ENCODE measurements at places on chromosomes 13 and 19.

GRCh38 chr13:106573868-106574267 lies 5.9 kb upstream of the ARGLU1 start:
- peak; percentile 46 for DNase-seq

- DNase-seq = no peak
Observed at GRCh38 chr13:32415019-32415418, 12.9 kb downstream of the N4BP2L1 start.

GRCh38 chr13:111952032-111952431 lies 114.9 kb upstream of the SOX1 start:
- no peak for DNase-seq

- no peak for DNase-seq
Observed at GRCh38 chr13:50867637-50867945, 24.1 kb upstream of the DLEU7 start.

DNA sequence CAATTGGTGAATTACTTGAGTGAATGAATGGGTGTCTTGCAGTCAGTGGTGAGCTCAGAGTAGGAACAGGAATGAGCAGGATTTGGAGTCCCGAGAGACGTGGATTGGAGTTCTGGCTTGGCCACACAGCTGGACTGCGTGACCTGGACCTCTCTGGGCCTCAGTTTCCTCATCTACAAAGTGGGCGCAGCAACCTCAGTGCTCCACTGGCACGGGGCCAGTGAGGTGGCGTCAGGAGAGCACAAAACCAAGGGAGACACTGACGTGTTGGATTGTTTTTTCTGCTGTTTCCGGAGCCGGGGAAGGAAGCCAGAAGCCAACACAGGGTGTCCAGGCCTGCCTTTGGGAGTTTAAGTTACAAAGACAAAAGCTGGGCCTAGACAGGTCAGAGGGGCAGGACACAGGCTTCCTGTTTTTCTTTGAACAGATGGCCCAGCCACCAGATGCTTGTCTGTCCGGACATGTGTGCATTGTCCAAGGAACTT lies 6.5 kb upstream of the DOCK6 start:
- peak; percentile 96 for DNase-seq
